ENCODE measurements at places on chromosomes 12 and 14. TPM values are rescaled to one million over a fixed set of nuclear protein-coding genes. Genes with fewer than 3 reads are reported as not detected.

DNA sequence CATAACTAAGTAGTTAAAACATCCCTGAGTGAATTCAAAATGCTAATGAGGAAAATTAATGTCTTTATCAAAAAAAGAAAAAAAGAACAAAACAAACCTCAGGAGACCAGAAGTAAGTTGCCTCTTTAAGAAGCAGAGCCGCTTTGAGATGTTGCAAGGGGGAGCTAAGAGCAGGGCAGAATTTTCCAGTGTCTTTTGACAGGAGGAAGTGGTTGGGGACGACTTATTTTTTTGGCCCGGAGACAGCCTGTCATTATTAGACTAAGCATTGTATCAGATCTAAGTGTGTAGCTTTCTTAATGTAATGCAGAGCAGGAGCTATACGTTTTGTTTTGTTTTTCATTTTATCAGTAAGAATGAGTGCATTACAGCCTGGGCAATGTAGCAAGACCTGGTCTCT is 206.6 kb downstream of the CACNA1C start:
- no peak for DNase-seq

GRCh38 chr12:63276537-63277365 is 125.8 kb upstream of the AVPR1A start:
- no peak for DNase-seq

GRCh38 chr12:117111821-117112595 is 12.8 kb upstream of the TESC start:
- DNase-seq, result peak; percentile 10

NFATC4 gene
- 23.0 TPM for polyA plus RNA-seq

SNRPF gene
- polyA plus RNA-seq, result 48.6 TPM

Measured in heart left ventricle (tissue), 16 donors.